ENCODE measurements at places on chromosomes 2 and 18.

DNA sequence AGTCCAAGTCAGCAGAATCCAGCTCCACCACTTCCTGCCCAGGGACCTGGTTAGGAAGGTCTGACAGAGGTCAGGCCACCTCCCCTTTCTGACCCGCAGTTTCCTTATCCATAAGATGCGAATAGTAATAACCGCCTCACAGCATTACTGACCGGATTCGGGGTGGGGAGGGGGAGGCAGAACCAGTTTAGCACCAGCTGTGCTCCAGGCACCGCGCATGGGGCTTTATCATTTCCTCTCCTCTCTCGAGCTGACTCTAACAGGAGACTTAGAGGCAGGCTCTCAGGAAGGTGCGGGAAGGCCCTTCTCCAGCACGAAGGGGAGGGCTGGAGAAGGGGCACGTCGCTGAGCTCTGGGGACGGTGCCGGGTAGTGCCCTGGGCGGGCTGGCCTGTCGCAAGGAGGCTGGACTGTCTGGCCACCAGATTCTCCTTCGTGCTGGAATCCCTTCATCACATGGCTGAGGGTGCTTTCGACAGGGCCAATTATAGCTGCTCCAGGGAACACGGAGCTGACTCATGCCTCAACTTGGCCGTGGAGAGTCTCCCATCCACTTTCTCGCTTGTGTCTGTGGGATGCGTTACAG lies 5.7 kb downstream of the EHD3 start:
- no peak for DNase-seq

GRCh38 chr2:122166820-122167219 lies 411.4 kb downstream of the TSN start:
- peak; percentile 45 for DNase-seq

- DNase-seq, result peak; percentile 44
Observed at GRCh38 chr2:231235217-231235616, 36.8 kb downstream of the ARMC9 start.

DNA sequence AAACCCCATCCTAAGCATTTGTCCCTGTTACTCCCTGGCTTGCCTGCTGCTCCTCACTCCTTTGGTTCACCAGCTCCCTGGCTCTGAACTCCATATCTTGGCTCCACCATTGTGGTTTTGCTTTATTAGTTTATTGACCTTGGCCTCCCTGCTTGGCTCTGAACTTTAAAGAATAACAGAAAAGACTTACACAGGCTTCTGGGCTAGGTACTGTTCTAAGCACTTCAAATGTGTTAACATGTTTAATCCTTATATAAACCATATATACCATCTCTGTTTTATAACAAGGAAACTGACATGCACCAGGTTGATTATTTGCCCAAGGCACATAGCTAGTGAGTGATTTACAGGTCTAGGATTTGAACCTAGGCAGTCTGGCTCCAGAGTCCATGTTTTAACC lies 149.7 kb upstream of the CAPN13 start:
- DNase-seq, result no peak

- DNase-seq, result no peak
Observed at GRCh38 chr2:127790694-127791529, 20.1 kb downstream of the WDR33 start.

- no peak for DNase-seq
Observed at GRCh38 chr2:42105330-42106256, 57.8 kb downstream of the PKDCC start.

GRCh38 chr2:17620841-17621240 lies 80.3 kb downstream of the VSNL1 start:
- DNase-seq, result no peak

GRCh38 chr18:36485772-36486171 lies 188.3 kb downstream of the FHOD3 start:
- no peak for DNase-seq

All from OCI-M1 (cell line).